ENCODE measurements at places on chromosomes 3 and 15.

DNA sequence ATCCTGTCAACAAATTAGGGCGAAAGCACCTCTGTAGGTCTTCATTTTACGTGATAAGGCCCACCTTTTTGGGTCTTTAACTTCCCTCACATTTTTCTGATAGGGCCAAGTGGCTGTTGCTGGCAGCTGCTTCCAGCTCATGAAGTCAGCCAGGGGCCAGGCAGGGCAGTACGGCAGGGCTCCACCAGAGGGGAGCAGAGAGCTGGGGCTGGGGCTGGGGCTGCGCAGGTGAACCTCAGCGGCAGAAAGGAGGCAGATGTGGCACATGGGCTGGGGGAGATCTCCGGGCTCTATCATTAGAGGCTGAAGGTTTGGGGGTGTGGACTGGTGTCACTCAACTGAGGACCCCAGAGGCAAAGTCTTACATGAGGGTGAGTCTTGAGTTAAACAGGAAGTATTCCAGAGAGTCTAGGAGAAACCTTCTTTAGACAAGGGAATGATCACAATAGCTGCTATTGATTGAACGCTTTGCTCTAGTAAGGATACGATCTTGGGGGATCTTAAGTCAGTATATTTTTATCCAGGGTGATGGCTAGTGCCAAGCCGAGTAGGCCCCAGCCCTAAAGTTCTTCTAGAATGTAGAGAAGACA lies 62.8 kb upstream of the MEX3B start:
- peak; percentile 82 for DNase-seq

GRCh38 chr3:120855665-120856437 lies 52.2 kb upstream of the STXBP5L start:
- no peak for DNase-seq

- DNase-seq, result no peak
Measured at GRCh38 chr15:31049682-31050615, 51.6 kb downstream of the TRPM1 start.

- DNase-seq, result no peak
Measured at GRCh38 chr15:65987100-65987499, 117.8 kb downstream of the RAB11A start.

GRCh38 chr15:40660686-40661085 lies 34.3 kb upstream of the RAD51 start:
- DNase-seq, result no peak

DNA sequence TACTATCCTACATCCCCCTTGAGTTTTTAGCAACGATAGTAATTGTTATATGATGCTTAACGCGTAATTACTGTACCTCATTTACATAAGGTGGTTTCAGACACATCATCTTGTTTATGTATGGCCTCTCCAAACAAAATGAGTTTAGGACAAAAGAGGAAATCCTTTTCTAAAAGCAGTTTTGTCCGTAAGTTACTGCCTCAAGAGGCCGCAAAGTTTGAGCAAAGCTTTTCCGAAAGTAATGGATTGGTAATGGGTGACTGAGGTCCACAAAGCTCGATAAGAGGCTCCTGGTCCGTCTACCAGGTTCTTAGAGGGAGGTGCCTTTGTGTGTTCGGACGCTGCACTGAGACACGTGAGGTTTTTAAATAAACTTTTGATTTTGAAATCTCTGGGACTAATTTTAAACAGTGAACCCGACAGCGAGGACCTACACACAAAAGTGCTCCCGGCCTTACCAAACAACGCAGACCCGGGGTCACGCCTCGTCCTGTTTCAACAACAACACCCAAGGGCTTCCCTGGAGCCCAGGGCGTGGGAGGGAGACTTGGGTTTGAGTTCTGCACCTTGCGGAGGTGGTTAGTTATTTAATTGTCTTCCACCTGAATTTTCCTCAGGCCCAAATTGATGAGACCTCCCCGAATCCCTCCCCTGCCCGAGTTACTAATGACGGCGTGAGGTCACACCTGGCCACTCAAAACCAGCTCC lies 456 bp upstream of the C15orf61 start:
- DNase-seq, result no peak

GRCh38 chr3:4993276-4994143 lies 14.3 kb downstream of the BHLHE40 start:
- DNase-seq, result no peak

- DNase-seq, result peak; percentile 42
Measured at GRCh38 chr3:13294442-13295351, 125.4 kb downstream of the NUP210 start.

DNA sequence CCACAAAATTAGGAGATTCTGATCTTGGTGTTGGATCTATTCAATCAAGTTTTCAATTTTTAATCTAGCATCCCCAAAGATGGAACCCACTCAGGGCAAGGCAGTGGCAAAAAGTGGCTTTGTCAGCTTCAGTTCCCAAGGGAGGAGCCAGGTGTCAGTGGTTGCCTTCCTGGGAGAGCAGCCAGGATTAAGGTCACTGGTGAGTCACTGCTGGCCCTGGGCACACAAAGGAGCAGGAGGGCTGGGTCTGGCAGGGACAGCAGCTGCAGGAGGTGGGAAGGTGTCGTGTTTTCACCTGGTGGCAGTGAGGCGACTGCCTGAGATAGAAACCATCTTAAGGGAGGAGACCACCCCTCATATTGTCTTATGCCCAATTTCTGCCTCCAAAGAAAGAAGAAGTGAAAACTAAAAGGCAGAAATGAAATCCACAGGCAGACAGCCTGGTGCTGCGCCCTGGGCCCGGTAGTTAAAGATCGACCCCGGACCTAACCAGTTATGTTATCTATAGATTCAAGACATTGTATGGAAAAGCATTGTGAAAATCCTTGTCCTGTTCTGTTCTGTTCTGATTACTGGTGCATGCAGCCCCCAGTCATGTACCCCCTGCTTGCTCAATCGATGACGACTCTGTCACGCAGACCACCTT lies 5.9 kb upstream of the KLHL25 start:
- peak; percentile 77 for DNase-seq

DNA sequence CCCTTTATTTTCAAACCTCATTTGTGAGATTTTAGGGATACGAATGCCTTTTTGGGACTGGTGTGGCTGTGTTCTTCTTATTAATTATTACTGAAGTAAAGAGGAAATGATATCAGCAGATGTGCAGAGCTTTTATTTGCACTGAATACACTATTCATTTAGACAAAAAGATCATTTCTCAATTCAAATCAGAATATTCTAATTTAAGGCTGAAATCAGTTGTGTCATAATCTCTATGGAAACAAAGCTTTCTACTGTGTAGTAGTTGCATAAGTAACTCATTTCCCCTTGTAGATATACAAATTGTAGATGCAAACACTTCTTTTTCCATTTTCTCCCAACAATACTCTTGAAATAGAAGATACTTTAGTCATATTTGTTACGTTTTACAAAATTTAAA lies 56.0 kb downstream of the PDE8A start:
- DNase-seq, result no peak

GRCh38 chr3:187952849-187953248 lies 201.1 kb upstream of the LPP start:
- no peak for DNase-seq

DNA sequence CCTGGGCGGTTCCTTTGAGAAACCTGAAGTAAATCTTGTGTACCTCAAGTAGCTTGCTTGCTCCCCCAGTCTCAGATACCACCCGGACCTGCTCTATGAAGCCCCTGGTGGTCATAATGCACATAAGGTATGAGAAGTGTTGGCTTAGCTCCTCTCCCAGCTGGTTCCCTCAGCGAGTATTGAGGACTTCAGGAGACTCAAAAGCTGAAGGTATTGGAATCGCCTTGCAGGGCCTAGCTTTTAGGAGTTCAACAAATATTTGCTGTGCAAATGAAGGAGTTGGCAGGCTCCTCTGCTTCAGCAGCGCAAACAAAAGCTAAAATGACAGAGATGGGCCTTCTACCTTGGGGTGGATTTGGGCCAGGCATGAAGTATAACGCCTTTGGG lies 1.7 kb downstream of the CMTM8 start:
- DNase-seq, result no peak

DNA sequence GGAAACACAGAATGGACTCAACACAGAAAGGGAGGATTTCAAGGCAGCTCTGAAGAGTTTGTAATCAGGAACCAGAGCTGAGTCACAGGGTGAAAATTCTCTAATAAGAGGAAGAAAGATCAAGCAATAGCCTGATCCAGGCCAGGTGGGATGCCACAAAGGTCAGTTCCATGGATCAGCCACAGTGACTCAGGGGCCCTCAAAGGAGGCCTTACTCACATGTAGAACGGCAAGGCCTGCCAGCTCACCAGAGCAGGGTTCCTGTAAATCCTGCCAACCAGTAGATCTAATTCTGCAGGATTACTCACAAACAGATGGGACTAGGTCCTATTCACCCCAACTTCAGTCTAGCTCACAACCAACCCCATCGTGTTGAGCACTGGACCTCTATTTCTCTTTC lies 78.3 kb upstream of the PPP2R3A start:
- DNase-seq, result no peak

- DNase-seq, result no peak
Measured at GRCh38 chr3:43296565-43296964, 10.2 kb downstream of the SNRK start.

- no peak for DNase-seq
Measured at GRCh38 chr3:195903950-195904290, 4.4 kb downstream of the TNK2 start.

DNA sequence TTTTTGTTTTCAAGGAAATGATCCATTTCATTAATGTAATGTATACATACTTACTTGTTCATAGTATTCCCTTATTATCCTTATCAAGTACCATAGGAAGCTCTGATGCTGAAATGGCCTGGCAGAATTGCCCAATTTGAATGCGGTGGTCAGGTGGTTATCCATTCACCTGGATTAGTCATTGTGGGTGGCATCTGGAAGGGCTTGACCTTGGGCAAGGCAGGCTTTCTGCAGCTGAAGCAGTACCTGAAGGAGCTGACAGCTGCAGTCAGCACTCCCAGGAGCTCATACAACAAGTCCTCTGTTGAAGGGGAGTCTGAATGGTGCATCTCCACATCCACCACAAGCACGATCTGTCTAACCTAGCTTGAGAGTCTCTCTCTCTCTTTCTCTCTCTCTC lies 12.2 kb upstream of the IQCF5 start:
- DNase-seq, result no peak

DNA sequence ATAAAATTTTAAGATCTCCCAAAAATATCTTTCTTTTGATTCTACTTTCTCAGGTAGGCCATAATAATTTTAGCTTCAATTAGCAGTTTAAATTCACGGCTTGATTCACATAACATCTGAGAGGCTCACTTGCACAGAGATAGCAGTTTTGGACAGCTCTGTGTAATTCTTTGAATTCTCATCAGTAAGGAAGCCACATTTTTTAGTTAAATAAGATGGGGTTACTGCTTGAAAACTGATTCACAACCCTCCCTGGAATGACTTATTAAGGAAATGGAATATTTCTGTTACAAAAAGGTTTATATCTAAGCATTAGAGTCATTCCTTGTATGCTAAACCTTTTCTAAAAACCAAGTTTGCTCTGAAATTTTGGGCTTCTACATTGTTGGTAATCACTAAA lies 212.7 kb downstream of the ALCAM start:
- no peak for DNase-seq

DNA sequence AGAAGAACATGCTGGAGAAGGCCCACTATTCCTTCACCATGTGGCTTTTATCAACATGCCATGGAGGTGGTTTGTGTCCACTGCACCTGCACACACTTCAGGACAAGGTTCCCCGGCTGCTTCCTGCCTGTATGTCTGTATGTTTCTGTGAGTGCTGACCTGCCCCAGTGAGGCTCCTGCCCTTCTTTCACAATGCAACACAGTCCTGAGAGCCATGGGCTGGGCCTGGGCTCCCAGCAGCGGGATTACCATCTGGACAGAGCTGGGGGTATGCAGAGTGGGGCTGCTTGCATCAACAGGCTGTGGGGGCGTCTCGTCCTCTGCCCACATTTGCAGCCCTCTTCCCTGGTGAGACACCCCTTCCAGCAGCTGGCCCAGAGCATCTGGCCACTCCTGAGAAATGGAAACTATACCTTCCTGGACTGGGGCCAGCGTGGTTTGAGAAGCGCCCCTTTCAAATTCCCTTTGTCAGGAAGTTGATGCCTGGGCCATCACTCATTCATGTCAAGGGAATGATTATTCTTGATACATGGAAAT lies 29.3 kb upstream of the C15orf39 start:
- peak; percentile 27 for DNase-seq

- no peak for DNase-seq
Measured at GRCh38 chr3:197463279-197463678, 92.5 kb downstream of the BDH1 start.

- DNase-seq, result no peak
Measured at GRCh38 chr15:34708422-34708821, 46.4 kb downstream of the GJD2 start.

- DNase-seq, result no peak
Measured at GRCh38 chr3:73791356-73791755, 166.6 kb upstream of the PDZRN3 start.

DNA sequence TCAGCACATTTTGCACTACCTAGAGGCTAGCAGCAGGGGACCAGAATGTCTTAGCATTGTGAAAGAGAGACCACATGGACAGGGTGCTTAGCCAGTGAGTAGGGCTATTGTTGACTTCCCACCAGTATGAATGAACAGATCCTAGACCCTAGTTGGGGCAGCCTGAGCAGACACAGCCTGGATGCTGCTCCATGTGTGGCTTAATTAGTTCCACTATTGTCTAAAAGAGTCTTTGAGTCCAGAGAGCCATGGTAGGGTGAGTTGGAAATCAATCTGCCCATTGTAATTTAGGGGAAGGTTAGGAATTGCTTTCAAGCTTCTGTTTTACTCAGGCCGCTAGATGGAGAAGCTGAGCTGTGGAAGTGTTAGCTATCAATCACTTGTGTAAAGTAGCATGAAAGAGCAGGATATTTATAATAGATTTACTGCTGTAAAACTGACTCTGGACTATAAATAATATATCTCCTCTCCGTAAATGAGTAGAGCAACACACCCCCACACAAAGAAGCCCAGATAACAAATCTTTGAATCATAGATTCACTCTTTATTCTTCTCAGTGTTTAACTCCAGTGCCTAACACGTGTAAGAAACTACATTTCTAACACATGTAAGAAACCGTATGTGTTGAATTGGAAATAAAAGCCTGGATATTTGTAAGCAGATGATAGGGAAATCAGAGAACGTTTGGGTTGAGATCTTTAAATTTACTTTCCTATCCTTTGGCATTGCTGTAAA lies 4.1 kb upstream of the GCSAM start:
- DNase-seq, result no peak

- DNase-seq, result no peak
Measured at GRCh38 chr15:52462806-52463360, 65.8 kb downstream of the MYO5A start.

DNA sequence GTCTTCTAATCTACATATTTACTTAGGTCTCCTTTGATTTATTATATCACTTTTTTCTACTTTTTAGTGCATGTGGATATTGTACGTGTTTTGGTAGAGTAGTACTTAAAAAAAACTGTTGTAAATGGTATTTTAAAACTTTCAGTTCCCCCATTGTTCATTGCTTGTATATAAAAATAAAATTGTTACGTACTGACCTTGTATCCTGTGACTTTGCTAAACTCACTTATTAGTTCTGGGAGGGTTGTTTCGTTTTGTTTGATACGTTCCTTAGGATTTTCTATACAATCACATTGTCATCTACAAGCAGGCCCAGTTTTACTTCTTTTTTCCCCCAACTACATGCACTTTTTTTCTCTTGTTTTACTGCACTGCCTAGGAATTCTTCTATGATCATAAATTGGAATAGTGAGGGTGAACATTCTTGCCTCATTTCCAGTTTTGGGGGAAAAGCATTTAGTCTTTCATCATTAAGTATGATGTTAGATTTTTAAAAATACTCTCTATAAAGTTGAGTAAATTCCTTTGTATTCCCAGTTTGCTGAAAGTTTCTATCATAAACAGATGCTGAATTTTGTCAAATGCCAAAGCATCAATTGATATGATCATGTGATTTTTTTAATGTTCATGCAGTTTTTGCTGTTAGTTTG lies 33.5 kb upstream of the ACKR4 start:
- no peak for DNase-seq

GRCh38 chr3:34024447-34025240 lies 226.2 kb downstream of the PDCD6IP start:
- DNase-seq, result no peak
